NCI-H1436 treated with DMSO at 0.1 percent for 48 hours (cell line): ENCODE measurements at places on chromosomes 2 and 18.

- DNase-seq, result no peak
These were observed 20.5 kb upstream of the TNFAIP6 start for GRCh38 chr2:151336863-151337371.

DNA sequence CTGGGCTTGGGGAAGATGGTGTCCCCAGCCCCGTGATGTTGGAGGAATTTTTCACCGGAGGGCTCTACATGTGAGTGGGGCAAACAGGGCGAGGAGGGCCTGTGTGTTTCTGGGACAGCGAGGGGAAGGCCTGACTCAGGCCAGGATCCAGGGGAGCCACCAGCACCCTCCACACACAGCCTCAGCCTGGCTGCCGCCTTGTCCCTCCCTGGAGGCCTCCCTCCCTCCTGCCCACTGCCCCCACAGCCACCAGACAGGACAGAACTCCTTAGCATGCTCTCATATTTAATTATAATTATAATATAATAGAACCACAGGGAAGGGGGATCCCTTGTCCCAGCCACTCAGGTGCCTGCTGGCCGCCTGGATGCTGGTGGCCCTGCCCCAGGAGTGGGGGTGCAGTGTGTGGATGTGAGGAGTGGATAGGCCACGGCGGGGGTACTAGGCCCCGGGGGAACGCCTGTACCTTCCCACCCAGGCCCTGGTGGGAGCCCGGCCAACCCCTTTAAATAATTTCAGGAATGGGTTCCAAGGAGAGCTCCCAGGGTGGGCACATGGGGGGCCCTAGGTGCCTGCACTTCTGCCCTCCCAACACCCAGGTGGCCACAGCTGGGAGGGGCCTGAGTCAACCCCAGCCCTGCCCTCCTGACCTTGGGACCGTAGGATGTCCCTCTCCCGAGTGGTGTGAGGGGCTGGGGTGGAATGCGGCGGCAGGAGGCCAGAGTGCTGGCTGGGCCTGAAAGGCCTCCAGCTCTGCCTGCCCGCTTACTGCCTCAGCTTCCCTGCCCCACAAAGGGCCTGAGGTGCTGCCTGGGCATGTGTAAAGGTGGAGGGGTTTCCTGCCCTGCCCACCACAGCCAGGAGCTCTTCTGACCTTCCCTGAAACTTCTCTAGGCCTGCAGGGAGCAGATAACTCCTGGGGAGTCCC, 8.8 kb downstream of the PDCD1 start:
- DNase-seq, result no peak

DNA sequence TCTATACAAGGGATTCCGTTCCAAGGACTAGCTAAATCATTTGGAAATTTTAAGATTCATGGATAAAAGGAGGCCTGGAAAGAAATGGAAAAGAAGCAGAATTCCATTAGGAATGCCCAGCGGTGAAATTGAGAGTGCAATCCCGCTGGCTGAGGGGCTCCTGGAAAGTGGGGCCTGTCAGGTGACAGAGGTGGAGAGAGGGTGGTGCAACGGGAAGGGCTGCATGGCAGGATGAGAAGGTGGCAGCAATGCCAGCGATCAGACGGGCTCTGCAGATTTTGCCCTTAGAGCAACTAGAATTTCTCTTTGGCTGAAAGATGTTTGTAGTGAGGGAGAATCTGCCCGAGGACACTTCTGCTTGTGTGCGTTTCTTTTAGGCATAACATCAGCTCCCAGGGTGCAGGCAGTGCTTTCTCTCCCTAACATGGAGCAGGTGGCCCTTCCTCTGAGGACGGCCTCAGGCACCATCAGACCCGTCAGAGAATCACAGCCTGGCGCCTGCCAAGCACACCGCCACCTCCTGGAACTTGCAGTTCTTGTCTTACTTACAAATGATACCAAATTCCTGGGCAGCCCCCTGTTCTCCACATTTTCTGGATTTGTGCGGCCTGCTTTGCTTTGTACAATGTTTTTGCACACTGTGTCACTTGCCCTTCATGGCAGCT, 261.6 kb downstream of the NDUFA10 start:
- no peak for DNase-seq

- no peak for DNase-seq
These were observed 4.5 kb upstream of the C2orf74 start for GRCh38 chr2:61157371-61158003.

DNA sequence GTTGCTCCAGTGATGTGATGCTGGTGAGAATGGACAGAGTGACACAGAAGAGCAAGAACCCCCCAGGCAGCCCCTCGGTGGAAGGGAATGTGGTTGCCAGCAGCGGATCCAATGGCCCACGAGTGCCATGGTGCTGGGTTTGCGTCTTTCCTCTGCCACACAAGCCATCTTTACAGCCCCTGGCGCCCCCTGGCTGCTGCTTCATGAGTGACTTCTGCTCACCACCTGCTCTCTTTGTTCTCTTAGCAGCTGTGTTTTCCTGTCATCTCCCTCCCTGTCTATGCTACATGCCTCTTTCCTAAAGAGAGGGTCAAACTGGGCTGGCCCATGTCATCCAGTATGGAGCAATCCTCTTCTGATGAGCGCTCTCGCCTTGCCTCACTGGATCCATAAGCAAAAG, 300.0 kb upstream of the SMIM21 start:
- DNase-seq, result no peak

DNA sequence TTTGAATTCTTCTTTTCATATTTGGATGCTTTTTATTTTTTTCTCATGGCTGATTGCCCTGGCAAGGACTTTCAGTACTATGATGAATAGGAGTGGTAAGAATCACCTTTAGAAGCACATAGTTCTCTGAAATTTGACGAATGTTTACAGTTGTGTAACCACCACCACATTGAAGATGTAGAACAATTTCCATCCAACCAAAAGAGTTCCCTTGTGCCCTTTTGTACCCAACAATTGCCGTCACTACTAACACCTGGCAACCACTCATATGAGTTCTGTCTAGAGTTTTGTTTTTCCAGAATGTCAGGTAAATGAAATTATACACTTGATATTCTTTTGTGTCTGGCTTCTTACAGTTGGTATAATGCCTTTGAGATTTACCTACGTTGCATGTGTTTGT, 28.7 kb upstream of the SLC16A14 start:
- DNase-seq, result no peak

GRCh38 chr18:47758000-47758399, 172.5 kb downstream of the SMAD2 start:
- no peak for DNase-seq

DNA sequence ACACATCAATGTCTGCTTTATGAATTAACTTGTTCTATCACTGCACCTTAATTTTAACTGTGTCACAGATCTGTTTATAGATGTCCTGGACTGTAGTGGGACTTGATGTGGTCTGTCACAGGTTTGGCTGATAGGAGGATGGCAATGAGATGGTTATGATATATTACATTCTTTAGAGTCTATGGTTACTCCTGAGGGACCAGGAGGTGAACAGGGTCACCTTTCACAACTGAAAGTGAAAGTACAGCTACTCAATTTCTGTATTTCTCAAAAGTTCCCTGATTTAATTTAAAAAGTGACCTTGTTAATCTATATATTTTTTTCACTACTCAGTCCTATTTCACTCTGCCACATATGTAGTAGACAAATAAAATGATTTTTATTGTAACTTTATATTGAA, 1284.1 kb upstream of the GYPC start:
- no peak for DNase-seq

DNA sequence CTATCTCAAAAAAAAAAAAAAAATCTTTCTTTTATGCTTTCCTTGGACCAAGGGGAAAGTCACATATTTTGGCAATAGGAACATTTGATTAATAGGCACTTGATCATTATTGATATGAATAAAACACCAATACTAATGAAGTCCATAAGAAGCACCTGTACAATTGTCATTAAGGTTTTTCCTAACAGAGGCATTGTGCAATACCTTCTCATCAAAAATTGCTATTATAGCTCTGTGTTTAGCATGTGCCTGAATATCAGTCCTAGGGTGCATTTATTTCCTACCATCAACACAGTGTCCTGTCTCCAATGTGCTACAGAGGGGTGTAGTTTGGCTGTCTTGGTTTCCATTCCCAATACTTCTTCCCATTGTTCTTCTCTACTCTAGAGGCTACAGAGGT, 483.8 kb upstream of the SPRED2 start:
- no peak for DNase-seq

GRCh38 chr2:170969030-170969429, 40.0 kb downstream of the GORASP2 start:
- DNase-seq, result no peak

- no peak for DNase-seq
These were observed 39.0 kb downstream of the BOK start for GRCh38 chr2:241597561-241597960.

GRCh38 chr2:38499548-38500282, 103.0 kb downstream of the HNRNPLL start:
- DNase-seq, result no peak

DNA sequence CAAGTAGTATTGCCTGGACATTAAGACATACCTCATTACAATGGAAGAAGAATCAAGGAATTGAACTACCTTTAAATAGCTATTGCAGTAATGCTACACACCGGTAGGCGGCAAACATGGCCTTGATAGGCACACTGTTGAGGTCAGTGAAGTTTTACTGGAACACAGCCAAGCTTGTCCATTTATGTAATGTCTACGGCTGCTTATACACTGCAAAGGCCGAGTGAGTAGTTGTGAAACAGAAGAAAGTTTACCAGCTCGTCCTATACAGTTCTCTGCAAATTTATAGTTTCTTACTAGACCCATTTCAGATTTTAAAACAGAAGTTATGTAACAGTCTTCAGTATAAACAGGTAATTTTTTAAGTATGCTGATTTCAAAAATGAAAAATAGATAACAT, 38.8 kb downstream of the PPP4R1 start:
- no peak for DNase-seq

DNA sequence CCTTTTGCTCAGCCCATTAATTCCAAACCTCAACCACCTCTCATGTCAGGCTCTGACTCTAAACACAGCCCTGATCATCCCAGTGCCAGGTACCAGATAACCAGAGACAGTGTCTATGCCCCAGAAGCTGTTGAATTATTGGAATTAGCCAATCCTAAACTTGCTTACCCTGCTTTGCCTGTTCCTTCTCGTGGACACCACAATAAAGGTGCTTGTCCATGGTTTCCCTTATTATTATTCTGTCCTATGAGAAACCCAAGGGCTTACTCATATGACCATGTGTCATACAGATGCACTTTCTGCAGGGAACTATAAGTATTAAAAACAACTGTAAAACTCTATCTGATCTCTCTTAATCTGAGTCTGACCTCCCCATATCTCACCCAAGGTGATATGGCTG, 2193.8 kb upstream of the PIK3C3 start:
- no peak for DNase-seq

GRCh38 chr2:112718863-112719370, 1.9 kb upstream of the NT5DC4 start:
- DNase-seq, result no peak

DNA sequence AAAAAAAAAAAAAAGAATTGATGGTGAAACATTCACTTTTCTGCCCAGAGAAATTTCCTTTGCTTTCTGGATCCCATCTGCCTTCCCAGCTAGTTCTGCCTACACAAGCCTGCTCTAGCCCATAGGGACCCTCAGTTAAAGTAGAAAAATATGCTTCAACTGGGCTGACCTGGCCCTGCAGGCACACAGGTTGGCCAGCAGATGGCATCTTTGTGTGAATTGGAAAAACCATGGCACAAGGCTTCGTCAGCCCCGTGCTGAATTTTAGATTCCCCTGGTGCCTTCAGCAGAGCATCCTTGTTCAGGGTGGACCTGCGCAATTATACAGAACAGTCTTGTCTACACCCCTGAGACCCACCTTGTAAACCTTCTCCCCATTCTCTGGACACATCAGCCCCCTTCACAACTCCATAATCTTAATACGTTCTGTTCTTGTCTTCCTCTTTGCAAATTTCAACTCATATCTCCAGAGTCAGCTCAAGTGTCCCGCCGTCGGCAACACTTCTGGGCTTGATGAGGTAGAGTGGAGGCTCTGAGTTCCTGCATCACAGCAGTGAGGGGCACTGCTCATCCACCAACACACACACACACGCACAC, 114.5 kb downstream of the INSIG2 start:
- DNase-seq, result no peak

DNA sequence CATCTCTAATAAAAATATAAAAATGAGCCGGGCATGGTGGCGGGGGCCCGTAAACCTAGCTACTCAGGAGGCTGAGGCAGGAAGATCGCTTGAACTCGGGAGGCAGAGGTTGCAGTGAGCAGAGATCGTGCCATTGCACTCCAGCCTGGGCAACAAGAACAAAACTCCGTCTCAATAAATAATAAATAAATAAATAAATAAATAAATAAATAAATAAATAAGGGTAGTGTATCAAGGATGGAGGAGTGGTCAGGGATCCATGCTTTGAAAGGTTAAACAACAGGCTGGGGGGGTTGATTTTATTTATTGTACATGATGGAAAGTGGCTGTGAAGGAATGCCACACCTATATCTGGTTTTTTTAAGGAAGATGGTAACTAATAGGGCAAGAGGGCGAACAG, 63.2 kb downstream of the AP1S3 start:
- DNase-seq, result no peak

- DNase-seq, result no peak
These were observed 48.8 kb upstream of the IHH start for GRCh38 chr2:219109471-219109870.

- DNase-seq, result no peak
These were observed 817.1 kb upstream of the TMEFF2 start for GRCh38 chr2:193011870-193012269.

GRCh38 chr2:127118467-127118866, 11.5 kb upstream of the BIN1 start:
- DNase-seq, result no peak

DNA sequence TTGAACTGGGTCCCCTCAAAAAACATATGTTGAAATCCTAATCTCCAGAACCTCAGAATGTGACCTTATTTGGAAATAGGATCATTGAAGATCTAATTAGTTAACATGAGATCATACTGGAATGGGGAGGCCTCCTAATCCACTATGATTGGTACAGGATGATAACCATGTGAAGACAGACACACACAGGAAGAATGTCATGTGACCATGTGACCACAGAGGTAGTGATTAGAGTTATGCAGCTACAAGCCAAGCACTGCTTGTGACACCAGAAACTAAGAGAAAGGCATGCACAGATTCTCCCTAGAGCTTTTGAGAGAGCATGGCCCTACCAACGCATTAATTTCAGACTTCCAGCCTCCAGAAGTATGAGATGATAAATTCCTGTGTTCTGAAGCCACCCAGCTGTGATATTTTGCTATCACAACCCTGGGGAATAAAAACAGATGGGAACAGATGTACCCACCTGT, 47.0 kb upstream of the TGIF1 start:
- DNase-seq, result no peak

DNA sequence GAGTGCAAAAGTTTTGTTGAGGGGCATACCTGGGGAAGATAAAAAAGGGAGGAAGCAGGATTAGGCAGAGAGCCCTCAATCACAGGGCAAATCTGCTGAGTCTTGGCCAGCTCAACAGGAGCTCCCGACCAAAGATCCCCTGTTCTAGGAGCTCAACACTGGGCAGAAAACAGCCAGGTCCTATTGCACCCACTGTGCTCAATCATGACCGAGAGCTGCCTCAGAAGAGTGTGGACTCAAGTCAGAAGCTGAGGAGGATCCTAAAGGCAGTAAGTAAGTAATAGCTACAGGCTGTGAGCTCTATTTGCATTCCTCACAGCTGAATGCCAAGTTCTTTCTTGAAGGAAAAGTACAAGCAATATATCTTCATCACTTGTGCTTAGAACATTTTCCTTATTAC, 334.4 kb upstream of the NRP2 start:
- DNase-seq, result no peak

GRCh38 chr2:60175290-60175689, 378.2 kb downstream of the BCL11A start:
- DNase-seq, result no peak
